ENCODE measurements at places on chromosomes 7 and 10.
A peak's percentile ranks its signal among the peaks of the same experiment; 100 is the strongest.

DNA sequence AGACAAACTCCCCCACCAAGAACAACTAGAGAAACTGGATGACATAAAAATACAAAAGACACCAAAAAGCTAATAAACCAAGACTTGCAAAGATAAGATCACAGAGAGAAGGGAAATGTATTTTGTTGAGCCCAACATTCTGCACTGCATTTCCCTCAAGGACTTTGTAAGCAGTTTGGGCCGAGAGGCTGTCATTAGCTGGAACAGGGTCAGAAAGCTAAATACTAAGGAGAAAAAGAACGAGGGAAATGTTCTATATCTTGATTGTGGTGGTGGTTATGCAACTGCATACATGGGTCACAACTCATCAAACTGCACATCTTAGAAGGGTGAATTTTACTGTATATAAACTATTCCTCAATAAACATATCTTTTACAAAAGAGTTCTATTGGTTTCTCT, 315.0 kb downstream of the IPMK start:
- peak; percentile 11 for DNase-seq

DNA sequence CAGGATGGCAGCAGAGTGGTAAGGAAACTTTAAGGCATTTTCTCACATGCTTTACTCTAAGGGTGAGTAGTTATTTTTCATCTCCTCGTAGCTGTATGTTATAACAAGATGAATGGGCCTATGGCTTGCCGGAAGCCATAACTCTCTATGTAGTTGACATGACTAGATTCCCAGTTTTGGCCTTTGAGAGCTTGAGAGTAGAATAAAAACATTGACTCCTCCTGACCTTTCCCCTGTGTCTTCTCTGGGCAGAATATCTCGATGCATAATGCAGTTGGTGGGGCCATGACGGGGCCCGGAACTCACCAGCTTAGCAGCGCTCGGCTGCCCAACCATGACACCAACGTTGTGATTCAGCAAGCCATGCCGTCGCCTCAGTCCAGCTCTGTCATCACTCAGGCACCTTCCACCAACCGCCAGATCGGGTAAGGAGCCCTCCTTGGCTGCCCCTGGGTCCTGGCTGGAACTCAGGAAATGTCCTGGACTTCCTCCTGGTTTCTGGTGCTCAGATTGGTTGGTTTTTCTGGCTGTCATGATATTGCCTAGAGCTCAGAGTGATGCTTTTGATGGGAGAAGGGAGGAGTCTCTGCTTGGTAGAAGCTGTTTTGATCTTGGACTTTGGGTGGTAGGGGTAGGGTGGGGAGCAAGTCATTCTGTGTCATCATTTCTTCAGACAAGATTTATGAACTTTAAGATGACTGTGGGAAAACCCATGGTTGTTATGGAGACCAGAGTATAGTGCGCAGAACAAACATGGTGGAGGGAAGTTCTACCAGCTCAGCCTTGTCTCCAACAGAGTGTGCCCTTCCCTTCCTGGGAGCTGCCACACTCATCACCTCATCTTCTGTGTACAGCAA, 158.0 kb downstream of the CREB5 start:
- no peak for DNase-seq

GRCh38 chr10:74671716-74672115, 154.7 kb upstream of the KAT6B start:
- no peak for DNase-seq

DNA sequence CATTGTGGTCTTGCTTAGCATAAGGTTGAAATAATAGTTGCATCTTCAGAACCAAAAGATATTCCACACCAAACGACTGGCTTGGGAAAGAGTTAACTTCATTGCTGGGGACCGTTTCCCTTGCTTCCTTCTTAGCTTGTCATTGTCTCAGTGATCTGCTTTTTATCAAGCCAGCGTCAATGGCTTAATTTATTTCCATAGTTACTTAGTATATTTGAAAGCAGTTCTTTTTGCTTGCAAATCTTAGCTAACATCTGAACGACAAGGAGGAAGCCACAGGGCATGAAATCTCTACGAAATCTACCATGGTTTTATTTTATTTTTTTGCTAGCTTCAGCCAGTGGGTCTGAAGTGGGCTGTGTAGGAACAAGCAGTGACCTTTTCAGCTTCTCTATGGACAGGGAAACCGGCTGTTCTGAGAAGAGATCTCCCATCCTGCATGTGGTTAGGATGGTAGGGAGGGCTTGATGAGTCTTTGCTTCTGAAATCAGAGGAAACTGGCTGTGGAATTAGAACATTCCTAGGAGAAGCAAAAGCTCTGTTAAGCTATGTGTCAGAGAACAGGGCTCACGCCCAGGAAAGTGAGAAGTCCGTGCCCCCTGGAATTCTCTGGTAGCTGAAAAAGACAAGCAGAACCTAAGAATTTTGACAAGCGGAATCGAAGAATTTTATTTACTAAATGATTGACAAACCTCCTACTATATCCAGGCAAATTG, 8.0 kb downstream of the SLC18A2 start:
- DNase-seq, result no peak

DNA sequence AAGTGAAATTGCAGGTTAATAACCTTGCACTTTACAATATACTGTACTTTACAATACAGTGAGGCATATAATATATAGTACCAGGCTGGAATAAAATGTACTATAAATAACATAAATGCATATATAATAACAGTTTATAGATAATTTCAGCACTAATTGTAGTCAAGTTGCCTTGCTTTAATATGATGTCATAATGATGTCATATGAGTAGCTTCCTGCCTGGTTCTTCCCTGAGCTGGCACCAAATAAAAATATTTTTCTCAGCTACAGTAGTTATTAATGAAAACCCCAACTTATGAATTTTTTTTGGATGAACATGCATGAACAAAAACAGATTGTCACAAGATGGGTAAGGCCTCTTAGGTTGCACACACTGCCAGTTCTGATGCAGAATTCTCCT, 816.7 kb downstream of the XPNPEP1 start:
- no peak for DNase-seq

All from astrocyte of the cerebellum (primary cell).